ENCODE measurements at places on chromosomes 7 and 10. TPM values are rescaled to one million over a fixed set of nuclear protein-coding genes. Genes with fewer than 3 reads are reported as not detected.

The C10orf90 gene
- 0.43 TPM for total RNA-seq

The COPS6 gene
- total RNA-seq: 64.2 TPM

The HTR5A gene
- not detected for total RNA-seq

The C10orf105 gene
- total RNA-seq: 1.3 TPM

The AFAP1L2 gene
- total RNA-seq: 6.3 TPM

The PNLIPRP2 gene
- total RNA-seq: not detected

The TMEM130 gene
- not detected for total RNA-seq

The FZD1 gene
- total RNA-seq: 27.0 TPM

The DLX6 gene
- not detected for total RNA-seq

The OPN4 gene
- total RNA-seq: 0.19 TPM

The VWDE gene
- 4.0 TPM for total RNA-seq

The HGF gene
- total RNA-seq: 3.5 TPM

The GET4 gene
- 19.7 TPM for total RNA-seq

The EBLN1 gene
- total RNA-seq: not detected

The CYCS gene
- total RNA-seq: 282 TPM

The LRIT2 gene
- not detected for total RNA-seq

The MEOX2 gene
- total RNA-seq: 11.1 TPM

The ZNF727 gene
- total RNA-seq: 0.63 TPM

The SEMA3D gene
- 1.5 TPM for total RNA-seq

The IGF2BP3 gene
- total RNA-seq: not detected

The RTKN2 gene
- 0.08 TPM for total RNA-seq

The TMEM176B gene
- 227 TPM for total RNA-seq

The CHAT gene
- total RNA-seq: not detected

The ZNF33B gene
- total RNA-seq: 11.2 TPM

The BICC1 gene
- total RNA-seq: 15.7 TPM

The MMD2 gene
- not detected for total RNA-seq

The MMP21 gene
- total RNA-seq: 0.28 TPM

The CYP3A4 gene
- total RNA-seq: 0.43 TPM

The SPDYE16 gene
- not detected for total RNA-seq

The SAMD9L gene
- 5.7 TPM for total RNA-seq

The CCDC3 gene
- total RNA-seq: 10.0 TPM

The HUS1 gene
- total RNA-seq: 19.7 TPM

The TET1 gene
- 3.0 TPM for total RNA-seq

Data from right atrium auricular region (tissue), 2 donors.